ENCODE measurements at places on chromosomes 16 and 17.

- DNase-seq: no peak
Observed at GRCh38 chr17:16461606-16461866, 30.5 kb downstream of the LRRC75A start.

DNA sequence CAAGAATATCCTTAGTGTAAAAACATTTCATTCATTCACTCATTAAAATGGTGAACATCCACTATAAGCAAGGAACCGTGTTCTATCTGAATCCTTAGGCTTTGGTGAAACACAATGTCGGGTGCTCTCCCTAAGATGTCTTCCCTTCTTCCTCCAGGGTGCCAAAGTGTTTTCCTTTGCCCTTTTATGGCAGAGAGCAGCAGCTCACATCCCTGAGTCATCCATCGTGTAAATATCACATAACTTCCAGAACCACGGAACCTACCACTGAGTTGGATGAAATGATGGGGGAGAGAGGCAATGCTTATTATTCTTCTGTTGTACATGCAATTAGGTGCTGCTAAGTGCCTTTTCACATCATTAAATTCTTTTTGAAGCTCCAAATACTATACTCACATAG, 50.2 kb downstream of the DNAH3 start:
- DNase-seq: no peak

DNA sequence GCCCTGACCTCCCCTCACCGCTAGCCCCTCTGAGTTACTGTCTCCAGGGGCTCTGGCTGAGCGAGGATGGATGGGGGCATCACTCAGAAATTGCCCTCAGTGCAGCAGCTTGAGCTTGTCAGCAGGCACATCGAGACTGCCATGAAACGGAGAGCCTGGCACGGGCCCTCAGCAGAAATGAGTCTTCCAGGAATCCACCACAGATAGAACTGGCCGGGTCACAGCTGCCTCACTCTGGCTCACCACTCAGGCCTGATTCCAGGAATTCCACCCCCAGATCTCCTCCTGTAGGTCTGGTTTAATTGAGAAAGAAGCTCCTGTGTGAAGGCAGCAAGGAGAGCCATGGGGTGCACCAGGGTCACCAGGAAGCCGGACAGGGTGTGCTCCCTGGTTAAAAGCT, 85.5 kb downstream of the GSG1L start:
- DNase-seq: no peak

DNA sequence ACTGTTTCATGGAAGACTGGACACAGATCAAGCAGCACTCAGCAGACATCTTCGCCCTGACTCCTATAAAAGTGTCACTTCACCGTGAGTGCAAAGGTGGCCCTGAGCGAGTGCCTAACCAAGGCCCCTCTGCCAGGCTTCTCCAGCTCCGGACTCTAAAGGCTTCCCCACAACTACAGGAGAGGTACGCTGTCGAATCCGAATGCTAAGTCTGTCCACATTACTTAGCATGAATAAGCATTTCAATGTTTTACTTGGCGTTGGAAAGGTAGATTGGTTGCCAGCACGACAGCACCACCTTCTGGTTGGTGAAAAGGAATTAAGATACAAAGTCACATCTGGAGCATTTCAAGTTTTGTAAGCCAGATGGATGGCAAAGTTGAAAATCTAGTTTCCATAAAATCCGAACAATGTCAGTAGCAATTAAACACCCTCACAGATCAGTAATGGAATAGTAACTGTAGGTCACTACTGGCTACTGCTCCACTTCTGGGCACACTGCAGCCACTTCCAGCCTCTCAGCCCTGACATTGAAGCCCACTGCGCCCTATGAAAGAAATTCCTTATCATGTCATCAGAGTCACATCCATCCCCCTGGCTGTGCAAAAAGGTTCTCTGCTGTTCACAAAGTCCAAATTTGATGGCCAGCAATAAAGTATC, 100.9 kb downstream of the PARN start:
- peak; percentile 14 for DNase-seq

DNA sequence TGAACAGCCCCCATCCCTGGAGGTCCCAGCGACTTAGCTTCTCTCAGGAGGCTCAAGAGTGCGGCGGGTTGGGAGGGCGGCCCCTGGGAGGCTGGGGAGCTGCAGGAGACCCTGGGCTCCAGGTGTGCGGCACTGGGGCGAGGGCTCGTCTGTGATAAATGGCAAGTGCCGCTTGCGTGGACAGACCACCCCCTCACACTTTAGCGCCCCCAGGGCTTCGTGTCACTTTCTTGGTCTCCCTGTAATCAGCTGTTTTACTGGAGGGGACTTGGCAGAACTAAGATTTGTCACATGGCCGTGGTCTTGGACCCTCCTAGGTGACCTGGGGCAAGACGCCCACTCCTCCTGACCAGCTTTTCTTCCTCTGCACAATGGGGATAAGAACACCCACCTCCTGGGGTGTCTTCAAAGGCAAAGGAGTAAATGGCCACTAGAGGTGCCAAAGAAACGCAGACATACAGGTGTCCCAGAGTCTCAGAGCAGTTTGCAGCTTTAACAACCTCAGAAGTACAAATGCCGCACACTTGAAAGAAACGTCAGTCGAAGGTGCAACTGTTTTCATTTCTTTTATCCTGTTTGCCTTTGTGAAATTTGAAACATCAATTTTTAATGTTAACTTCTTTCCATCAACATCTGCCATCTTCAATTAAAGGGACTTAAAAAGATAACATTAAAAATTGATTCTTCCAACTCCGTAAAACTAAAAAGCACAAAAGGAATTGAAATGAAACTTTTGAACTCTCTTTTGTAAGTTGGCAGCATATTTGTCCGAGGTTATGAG, 946 bp downstream of the OSGIN1 start:
- no peak for DNase-seq

DNA sequence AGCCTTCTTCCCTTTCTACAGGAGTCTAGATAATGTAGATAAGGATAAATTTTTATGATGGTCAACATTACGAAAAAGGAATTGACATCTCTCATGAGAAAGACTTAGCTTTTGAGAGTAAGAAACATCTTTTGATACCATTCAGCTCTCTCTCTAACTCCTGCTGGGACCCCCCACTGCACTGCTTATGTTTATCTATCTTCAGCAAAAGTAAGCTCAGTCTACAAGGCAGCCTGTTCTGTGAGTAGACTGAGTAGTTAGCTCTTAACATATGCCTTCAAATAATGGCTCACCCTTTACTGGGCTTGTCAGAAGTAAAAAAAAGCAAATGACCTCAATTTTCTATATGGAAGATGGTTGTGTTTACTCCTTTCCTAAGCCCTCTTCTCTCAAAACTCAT, 372.2 kb upstream of the CDH11 start:
- no peak for DNase-seq

DNA sequence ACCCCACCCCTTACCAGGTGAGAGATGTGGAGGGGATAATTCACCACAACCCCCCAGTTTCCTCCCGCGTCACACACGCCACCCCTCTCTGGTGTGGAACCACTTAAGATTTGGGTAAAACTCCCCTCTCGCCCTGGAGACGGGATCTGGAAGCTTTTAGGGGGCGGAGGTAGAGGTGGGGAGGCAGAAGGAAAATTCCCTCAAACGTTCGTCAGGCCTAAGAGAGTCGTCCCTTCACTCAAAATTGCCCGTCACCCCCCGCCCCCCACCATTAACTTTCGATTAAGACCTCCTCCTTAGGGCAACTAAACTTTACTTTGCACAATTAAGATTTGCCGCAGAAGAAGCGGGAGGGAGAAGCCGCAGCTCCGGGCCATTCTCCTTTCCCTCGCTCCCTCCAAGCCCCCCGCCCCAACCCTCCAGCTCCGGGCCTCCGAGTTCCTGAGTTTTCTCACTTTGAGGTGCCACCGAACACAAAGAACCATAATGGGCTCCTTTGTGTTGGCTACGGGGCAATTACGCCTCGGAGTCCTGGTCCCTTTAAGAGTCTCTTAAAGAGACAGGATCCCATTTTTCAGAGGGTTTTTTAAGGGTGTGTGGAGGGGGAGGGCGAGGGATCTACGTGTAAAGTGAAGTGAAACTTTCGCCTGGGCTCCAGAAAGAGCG, 985 bp upstream of the FZD2 start:
- no peak for DNase-seq

DNA sequence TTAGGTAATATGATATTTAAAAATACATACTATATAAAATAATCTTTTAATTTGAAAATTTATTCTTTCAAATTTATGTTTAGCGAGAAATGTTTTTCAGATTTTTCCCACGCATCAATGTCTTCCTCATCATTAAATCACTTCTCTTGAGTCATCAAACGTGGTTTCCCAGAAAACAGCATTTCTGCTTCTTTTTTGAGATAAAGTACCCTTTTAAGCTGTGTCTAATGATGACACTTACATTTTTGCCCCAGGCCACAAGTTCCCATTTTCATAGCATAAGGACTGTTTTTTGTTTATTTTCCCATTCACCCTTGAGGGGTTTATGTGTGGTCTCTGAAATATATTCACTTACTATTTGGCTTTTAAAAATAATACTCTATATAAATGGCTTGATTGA, 139.0 kb upstream of the HS3ST3A1 start:
- no peak for DNase-seq

DNA sequence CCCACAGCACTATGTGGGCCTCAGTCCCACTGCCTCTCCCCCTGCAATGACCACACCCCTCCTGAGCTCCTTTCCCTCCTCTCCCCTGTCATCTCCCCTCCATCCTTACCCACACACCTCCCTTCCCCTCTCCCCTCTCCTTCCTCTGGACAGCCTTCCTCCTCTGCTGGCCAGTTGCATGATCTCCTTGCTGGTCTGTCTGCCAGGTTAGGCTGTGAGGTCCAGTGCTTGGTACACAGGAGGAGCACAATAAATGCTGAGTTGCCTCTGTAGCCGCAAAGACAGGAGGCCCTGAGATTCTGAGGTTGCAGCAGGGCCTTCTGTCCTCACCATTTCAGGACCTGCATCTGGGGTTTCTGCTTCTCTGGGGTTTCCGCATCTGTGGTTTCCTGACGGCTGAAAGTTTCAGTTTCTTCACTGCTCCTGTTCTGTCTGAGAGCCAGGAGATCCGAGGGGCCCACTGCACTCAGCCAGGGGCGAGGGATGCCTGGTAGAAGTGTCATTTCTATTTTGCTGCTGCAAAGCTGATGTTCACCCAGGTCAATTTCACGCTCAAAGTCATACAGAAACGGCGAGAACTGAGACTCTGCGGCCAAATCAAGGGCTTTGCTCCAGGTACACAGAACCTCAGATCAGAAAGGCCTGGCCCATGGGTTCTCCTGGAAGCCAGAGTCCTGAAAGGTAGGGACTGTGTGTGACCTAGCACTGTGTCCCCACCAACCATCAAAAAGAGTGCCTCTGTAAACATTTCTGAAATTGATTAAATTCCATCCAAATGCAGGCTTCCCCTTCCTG, 4.6 kb upstream of the SLC12A3 start:
- DNase-seq: peak; percentile 53

DNA sequence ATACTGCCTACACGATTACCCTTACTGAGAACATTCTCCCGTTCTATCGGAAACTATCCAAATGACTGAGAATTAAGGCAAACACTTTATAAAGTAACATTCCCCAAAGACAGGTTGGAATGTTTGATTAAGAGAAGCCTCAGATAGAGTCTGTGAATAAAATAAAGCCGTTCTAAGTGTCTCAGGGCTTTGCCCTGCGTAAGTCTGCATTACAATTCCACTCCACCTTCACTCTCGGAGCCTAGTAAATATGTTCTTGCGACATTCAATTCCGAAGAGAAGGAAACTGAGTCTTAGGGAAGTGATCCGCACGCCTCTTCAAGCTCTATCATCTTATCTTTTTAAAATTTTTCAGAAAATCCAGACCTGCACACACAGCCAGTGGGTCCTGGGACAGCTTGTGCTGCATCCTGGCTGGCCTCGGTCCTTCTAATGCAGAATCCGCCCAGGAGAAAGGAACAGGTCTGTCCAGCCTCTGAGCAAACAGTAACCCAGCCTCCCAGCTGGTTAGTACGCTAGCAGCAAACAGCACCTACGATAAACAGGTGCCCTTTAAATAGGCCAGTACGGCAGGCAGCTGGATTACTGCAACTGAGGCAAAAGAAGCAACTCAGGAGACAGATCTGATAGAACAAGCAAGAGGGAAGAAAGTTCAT, 254.1 kb upstream of the IRX3 start:
- DNase-seq: no peak

All from central memory CD8-positive, alpha-beta T cell (primary cell).